SK-N-SH treated with all-trans-retinoic acid at 6 μM for 48 hours (cell line): ENCODE measurements at places on chromosomes 4 and X.

GRCh38 chrX:40243755-40244515 is 146.2 kb upstream of the BCOR start:
- no peak; the same call in 2 of the 3 replicates for ATAC-seq

DNA sequence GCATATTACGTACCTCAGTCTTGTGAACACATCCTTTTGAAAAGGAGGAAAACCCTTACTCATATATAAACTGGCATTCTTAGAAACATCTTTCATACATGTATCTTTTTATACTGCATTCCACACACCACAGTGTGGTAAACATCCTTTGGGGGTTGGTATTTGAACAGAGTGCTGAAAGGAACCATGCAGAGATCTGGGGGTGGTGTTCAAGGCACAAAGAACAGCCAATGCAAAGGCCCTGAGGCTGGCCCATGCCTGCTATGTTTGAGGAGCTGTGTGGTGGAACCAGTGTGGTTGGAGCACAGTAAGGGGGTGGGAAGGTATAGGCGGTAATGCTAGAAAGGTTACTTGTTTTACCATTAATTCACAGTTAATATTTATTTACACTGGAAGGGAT is 2.0 kb downstream of the ELK1 start:
- ATAC-seq = no peak

DNA sequence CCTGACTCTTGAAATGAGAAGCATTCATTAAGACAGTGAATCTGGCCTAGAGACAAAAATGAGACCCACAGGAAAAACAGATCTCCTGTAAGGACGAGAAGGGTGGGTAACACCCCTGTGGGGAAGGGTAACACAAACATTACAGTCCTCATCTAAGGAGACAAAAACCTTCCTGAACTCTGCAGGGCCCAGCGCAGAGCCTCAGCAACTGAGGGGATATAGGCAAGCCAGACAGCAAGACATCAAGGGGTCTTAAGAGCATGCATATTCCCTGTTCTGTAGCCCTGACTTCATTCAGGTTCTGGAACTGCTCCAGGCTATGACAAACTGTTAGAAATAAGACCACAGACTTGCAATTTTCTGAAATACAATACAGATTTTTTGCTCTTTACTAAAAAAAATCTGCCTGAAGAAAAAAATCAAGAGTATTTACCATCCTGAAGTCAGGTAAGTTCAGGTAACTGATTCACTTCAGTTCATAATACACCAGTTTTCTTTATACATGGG is 15.5 kb downstream of the COX18 start:
- no peak for ATAC-seq

DNA sequence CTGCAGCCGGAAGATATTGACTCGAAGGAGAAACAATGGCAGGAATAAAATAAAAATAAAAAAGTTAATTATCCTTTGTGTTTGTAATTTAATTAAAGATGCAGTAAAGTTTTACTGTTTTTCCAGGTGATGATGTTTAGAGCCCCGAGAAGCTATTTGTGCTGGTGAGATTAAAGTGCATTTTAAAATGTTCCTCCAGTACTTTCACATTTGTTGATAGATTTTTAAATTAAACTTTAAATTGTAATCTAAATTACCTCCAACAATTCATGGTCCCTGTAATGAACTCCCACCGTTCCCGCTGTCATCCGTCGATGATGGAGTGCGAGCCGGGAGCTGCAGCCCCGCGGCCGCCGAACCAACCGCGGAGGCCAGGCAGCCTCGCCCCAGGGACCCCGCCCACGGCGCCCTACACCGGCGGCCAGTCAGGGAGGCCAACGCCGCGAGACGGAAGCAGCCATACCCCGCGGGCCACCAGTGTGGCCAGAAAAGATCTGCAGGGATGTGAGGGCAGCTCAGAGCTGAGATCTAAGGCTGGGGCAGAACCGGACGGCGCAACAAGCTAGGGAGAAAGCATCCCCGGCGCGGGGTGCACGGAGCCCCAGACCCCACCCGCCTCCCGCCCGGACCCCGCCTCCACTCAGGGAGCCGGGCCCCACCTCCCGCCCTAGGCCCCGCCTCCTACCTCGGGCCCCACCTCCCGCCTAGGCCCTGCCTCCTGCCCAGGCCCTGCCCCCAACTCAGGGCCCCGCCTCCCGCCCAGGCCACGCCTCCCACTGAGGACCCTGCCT is 104.0 kb downstream of the FAM53A start:
- ATAC-seq = peak; percentile 69

- no peak; the same call in 2 of the 3 replicates for ATAC-seq
These were observed 148.7 kb upstream of the CHRDL1 start for GRCh38 chrX:110944311-110944750.

- ATAC-seq = no peak
These were observed 5.0 kb downstream of the WAS start for GRCh38 chrX:48688531-48689150.

DNA sequence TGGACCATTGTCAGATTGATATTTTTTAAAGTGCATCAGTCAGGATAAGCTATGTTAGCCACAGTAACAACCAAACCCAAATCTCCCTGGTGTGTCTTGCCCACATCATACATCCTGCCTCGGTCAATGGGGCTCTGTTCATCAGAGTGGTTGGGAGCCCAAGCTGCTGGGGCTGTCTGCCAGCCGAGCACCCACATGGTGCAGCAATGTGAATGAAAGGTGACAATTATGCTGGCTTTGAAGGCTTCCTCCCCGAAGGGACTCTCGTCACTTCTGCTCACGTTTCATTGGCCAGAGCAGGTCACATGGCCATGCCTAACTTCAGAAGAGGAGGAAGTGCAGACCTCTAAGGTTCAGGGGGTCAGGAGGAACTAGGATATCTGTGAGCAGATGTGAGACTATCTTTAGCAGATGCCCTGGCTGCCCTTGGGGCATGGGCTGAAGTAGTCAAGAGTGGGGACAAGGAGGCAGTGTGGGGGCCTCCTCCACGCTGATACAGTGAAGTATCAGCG is 1.3 kb upstream of the JAKMIP1 start:
- ATAC-seq = no peak

DNA sequence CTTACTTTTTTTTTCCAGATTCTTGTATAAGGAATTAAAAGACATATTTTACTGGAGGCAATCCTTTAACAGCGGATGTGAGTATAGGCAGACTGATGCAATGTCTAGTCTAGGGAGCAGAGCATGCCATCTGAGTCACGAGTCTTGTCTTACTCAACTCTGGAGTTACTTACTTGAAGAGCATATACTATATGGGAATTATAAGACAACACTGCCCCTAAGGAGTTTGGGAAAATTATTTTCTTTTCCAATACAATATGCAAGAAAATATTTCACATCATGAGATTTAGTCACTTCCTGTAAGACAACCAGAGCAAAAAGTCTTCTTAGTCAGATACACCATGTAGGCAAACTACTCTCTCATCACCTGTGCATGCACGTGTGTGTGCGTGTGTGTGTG is 537.3 kb upstream of the FTHL17 start:
- ATAC-seq = peak; percentile 93

DNA sequence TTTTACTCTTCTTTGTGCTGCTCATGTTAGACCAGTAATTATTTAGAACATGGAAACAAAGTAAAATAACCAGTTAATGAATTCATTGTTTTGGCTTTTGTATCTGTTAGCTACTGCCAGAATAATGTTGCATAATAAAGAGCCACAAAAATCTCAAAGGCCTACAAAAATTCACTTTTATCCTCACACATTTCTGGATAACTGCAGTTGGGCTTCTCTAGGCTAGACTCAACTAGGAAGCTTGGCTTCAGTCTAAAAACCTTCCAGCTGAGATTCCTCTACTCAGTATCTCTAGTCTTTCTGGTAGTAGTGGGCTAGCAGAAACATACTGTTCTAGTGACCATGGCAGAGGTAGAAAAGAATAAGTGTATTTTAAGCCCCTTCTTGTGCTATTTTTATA is 73.0 kb downstream of the FAT4 start:
- no peak for ATAC-seq

- ATAC-seq = peak; percentile 51; the same call in 2 of the 3 replicates
These were observed at the start of gene PWWP3B for GRCh38 chrX:106168107-106168506. Gene PWWP3B, plus strand, starts transcription at chrX:106168305. Its CDS starts 37,128 bp downstream, at chrX:106205433.

DNA sequence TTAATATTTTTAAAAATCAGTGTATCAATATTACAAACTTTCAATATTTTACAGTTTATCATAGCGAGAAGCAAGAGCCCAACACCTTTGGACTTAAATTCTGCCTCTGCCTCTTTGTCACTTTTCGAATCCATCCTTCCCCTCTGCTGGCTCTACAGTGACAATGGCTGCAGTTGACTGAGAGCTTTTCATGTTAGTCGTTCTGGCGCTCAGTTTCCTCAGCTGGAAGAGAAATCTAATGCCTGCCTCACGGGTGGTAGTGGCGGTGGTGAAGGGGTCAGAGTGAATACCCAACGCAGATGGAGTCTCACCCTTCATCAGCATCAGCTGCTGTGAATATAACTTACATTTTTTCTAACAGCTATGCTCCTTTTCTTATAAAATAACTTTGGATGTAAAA is 144.8 kb downstream of the NWD2 start:
- peak; percentile 27; the same call in 1 of the 3 replicates for ATAC-seq

- ATAC-seq = no peak
These were observed 105.4 kb downstream of the TMEM144 start for GRCh38 chr4:158315706-158316105.

GRCh38 chrX:19814778-19815177 is 72.6 kb downstream of the SH3KBP1 start:
- ATAC-seq = no peak

GRCh38 chr4:120526033-120526432 is 396.5 kb downstream of the PRDM5 start:
- ATAC-seq = no peak

GRCh38 chrX:48677516-48677915 is 6.1 kb upstream of the WAS start:
- ATAC-seq = no peak

GRCh38 chr4:152299553-152299952 is 236.3 kb downstream of the FBXW7 start:
- ATAC-seq = no peak

DNA sequence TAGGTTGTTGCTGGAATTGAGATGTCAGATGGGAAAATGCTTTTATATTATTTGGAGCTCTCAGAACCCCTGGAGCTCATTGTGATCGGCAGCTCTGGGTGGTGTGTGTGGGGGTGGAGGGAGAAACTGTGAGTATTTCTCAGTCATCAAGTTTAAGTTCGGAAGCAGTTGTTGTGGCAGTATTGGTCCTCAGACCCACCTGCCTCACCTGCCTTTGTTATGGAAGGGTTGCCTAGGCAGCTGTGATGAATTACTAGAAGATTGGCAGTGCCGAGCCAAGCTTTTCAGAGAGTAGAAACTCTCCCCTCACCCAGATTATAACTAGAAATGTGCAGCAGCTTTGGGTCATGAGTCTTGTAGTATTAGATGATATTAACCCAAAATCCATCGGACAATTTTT is 9.5 kb downstream of the IGSF1 start:
- ATAC-seq = no peak

GRCh38 chr4:78363031-78363570 is 188.5 kb upstream of the ANXA3 start:
- ATAC-seq = no peak

DNA sequence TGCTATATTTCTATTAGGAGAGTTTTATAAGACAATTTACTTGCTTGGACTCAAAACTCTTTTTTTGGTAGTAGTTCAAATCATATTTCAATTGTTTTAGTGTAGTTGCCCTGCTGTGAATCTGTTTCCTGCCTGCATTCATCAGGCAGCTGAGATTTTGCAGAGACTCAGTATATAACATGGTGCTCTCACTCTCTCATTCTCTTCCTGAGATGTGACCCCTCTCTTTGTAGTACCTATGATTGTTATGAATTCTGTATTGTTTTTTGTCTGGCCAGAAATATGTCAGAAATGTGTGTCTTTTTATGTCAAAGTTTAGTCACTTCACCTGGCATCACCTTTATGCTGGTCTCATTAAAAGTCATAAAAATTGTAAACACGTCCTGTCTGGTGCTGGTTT is 374.0 kb downstream of the RAPGEF2 start:
- ATAC-seq = no peak

GRCh38 chr4:184444953-184445309 is 29.4 kb downstream of the IRF2 start:
- no peak for ATAC-seq

DNA sequence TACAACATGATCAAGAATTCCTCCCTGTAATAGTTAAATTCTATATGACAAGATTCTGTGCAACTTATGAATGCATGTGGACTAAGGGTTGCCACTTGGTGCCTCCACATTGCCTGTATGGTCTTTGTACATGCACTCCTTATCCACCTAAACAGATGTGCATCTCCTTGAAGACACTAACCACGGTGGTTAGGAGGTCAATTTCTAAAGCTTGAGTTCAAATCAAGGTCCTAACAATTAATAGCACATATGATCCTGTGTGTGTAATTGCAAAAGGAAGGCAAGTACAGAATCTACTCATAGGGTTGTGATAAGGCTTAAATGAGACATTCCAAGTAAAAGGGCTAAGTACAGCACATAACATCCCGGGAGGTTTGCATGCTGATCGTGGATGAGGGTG is 1.5 kb upstream of the IL21 start:
- no peak for ATAC-seq

- ATAC-seq = no peak
These were observed 3.1 kb upstream of the NR3C2 start for GRCh38 chr4:148445071-148445859.

DNA sequence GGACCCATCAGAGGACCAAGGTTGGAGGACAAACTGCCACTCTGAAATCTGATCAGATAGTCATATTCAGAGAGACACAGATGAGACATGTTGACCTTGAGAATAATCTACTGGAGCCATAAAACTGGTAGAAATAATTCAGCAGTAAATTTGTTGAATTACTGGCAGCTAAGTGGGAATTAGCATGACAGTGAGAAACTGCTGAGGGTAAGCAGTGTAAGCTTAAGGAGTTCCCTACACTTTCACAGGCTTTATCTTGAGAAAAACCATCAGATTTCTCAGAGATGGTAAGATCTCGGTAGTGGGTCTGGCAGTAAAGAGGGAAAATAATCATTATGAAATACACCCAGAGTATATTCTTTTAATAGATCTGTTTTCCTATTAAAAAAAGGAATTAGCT is 213.7 kb downstream of the TECRL start:
- ATAC-seq = no peak

DNA sequence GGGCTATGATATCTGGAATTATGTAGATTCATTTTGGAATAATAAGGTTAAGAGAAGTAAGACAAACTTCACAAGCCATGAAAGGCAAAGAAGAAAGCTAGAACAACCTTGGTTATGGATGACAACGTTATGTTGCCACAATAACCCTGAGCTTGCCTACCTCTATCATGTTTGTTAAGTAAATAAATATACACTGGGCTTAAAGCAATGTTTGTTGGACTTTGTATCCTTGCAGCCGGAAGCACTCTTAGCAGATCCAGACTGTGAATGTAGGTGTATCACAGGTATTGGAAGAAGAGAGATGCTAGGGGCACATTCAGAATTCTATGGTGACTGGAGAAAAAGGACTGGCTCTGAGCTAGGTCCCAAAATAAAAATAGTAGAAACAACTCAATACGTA is 214.4 kb downstream of the HS3ST1 start:
- ATAC-seq = no peak

- ATAC-seq = peak; percentile 53
These were observed 497.5 kb downstream of the KCNIP4 start for GRCh38 chr4:21451032-21451431.

GRCh38 chrX:148380107-148380506 is 120.3 kb upstream of the AFF2 start:
- ATAC-seq = no peak
